ENCODE measurements at places on chromosomes 5 and 9. TPM values are rescaled to one million over a fixed set of nuclear protein-coding genes. Genes with fewer than 3 reads are reported as not detected.
A peak's percentile ranks its signal among the peaks of the same experiment; 100 is the strongest.

- no peaks in the 10 kb centered on the region for H3K36me3 ChIP-seq
- H3K27me3 ChIP-seq = peaks cover 9% of the 10 kb centered on the region
- DNase-seq = no peak
- no peak overlapping the region for H3K4me3 ChIP-seq
- no peaks in the 10 kb centered on the region for H3K4me1 ChIP-seq
- H3K27ac ChIP-seq = no peak overlapping the region
Measured at GRCh38 chr5:127186657-127187056, 103.9 kb upstream of the MEGF10 start.

The OR13D1 gene
- polyA plus RNA-seq = not detected

The GARIN3 gene
- not detected for polyA plus RNA-seq

- peaks cover 5% of the 10 kb centered on the region for H3K4me1 ChIP-seq
- no peak overlapping the region for H3K4me3 ChIP-seq
- no peak for DNase-seq
- no peaks in the 10 kb centered on the region for H3K27me3 ChIP-seq
- no peak overlapping the region for H3K27ac ChIP-seq
Measured at GRCh38 chr5:139426203-139426885, 13.0 kb downstream of the DNAJC18 start.

DNA sequence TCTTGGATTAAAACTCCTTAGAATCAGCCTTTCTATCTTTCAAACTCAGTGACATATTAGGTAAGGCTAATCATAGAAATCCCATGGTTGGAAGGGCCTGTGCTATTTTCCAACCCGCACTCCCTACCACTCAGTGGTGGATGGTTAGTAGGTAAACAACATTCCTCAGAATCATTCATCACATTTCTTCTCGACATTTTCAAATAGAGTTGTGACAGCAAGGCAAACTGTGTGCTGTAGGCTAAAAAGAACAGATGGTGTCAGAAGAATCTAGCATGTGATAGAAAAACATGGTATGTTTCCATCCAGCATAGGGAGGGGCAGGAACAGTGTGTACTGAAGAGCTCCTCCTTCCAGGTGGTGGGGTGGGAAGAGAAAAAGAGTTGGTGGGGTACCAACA lies 227.3 kb upstream of the NMUR2 start:
- H3K4me3 ChIP-seq = no peak overlapping the region
- no peak overlapping the region for H3K27ac ChIP-seq
- no peaks in the 10 kb centered on the region for H3K27me3 ChIP-seq
- H3K36me3 ChIP-seq = no peaks in the 10 kb centered on the region
- H3K4me1 ChIP-seq = no peaks in the 10 kb centered on the region

DNA sequence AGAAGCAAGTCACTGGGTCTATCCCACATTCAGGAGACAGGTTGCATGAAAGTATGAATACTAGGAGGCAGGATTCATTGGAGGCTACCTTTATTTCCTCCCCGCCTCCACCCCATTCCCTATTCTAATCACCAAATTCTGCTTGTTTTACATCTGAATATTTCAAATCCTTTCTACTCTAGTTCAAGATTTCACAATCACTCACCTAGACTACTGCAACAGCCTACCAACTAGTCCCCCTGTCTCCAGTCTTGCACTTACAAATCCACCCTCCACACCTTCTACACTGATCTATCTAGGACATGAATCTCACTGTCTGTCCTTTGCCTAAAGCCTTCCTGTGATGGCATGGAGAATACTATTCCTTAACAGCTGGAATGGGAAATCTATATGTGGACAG lies 6.4 kb upstream of the KIF27 start:
- no peak overlapping the region for H3K27ac ChIP-seq
- H3K4me3 ChIP-seq = no peak overlapping the region
- peaks cover 13% of the 10 kb centered on the region for H3K27me3 ChIP-seq

GRCh38 chr9:114779352-114779845 lies 26.4 kb downstream of the TNFSF15 start:
- peaks cover 45% of the 10 kb centered on the region for H3K27me3 ChIP-seq
- H3K4me1 ChIP-seq = peaks cover 37% of the 10 kb centered on the region
- H3K4me3 ChIP-seq = no peak overlapping the region
- H3K36me3 ChIP-seq = peaks cover 6% of the 10 kb centered on the region
- H3K27ac ChIP-seq = no peak overlapping the region

GRCh38 chr5:4700871-4701270 lies 439.3 kb upstream of the ADAMTS16 start:
- no peak overlapping the region for H3K27ac ChIP-seq
- H3K27me3 ChIP-seq = no peaks in the 10 kb centered on the region
- H3K4me3 ChIP-seq = no peak overlapping the region
- no peaks in the 10 kb centered on the region for H3K36me3 ChIP-seq
- H3K4me1 ChIP-seq = no peaks in the 10 kb centered on the region

The DNAJC18 gene
- polyA plus RNA-seq = 10.0 TPM

The FBP1 gene
- 4.7 TPM for polyA plus RNA-seq

DNA sequence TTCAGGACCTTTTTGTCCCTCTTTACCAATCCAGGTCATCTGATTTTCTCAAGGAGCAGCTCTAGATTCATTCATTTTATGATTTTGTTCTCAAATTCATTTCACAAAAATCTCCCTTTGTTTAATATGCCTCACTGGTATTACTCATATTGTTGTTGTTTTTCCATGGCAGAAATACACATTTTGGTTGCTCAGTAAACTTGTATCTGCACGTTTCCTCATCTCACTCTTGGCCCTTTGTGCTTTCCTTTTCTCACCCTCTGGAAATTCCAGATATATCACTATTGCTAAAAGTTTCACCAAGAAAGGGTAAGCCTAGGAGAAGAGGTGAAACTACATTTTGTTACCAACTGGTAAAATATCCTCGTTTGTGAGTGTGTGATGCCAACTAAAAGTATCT lies 14.8 kb downstream of the ASPN start:
- H3K4me1 ChIP-seq = no peaks in the 10 kb centered on the region
- no peak overlapping the region for H3K27ac ChIP-seq
- no peaks in the 10 kb centered on the region for H3K27me3 ChIP-seq
- no peaks in the 10 kb centered on the region for H3K36me3 ChIP-seq
- no peak overlapping the region for H3K4me3 ChIP-seq

DNA sequence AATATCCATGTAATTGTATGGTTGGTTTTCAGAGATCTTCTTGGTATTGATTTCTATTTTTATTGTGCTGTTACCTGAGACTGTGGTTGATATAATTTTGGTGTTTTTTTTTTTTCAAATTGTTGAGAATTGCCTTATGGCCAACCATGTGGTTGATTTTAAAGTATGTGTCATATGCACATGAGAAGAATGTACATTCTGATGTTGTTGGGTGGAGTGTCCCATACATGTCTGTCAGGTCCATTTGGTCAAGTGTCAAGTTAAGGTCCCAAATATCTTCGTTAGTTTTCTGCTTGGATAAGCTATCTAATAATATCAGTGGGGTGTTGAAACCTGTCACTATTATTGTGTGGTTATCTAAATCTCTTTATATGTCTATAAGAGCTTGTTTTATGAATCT lies 160.0 kb upstream of the ITGA1 start:
- no peak overlapping the region for H3K27ac ChIP-seq
- no peaks in the 10 kb centered on the region for H3K36me3 ChIP-seq
- no peak for DNase-seq
- H3K4me3 ChIP-seq = no peak overlapping the region
- no peaks in the 10 kb centered on the region for H3K4me1 ChIP-seq

DNA sequence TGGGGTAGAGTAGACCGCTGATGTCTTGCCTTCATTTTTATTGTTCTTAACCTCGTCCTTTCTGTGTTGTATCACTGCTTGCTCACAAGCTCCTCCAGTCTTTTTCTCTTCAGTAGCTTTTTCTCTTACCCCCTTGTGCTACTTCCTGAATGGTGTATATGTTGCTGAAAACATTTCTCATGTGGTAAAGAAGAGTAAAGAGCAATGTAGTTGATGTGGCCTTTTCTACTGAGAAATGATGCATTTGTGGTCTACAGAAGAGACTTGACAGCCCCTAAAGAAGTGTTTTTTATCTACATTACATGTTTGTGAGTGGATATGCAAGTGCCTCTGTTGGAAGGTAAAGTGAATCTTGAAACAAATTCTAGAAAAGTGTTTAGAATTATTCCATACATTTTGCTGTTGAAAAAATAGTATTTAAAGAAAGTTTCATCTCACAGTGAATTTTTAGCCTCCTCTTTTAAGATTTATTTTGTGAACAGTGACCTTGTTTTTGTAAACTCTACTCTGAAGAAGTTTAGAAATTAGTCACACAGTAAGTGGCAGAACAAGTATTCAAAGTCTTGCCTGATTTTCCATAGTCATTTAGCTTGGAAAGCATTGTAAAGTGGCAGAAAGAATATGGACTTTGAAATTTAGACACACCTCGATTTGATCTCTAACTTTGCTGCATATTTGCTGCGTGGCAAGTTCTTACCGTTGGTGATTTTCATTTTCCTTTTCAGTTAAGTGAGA lies 17.4 kb downstream of the CDC42SE2 start:
- peak overlapping the region; percentile 1 for H3K27ac ChIP-seq
- no peaks in the 10 kb centered on the region for H3K36me3 ChIP-seq
- peaks cover 46% of the 10 kb centered on the region for H3K4me1 ChIP-seq
- H3K27me3 ChIP-seq = no peaks in the 10 kb centered on the region

The GLE1 gene
- 30.2 TPM for polyA plus RNA-seq

GRCh38 chr9:124259158-124259808 lies 1.5 kb downstream of the NEK6 start:
- peak overlapping the region; percentile 54 for H3K27ac ChIP-seq
- no peaks in the 10 kb centered on the region for H3K36me3 ChIP-seq
- H3K4me1 ChIP-seq = peaks cover 75% of the 10 kb centered on the region
- no peak for DNase-seq
- no peaks in the 10 kb centered on the region for H3K27me3 ChIP-seq

The SPAAR gene
- polyA plus RNA-seq = not detected

All from naive B cell (primary cell).